Muscle of arm (tissue), 14 donors: ENCODE measurements at places on chromosomes 16 and 17. TPM values are rescaled to one million over a fixed set of nuclear protein-coding genes. Genes with fewer than 3 reads are reported as not detected.

The AGRP gene
- polyA plus RNA-seq: not detected

The CD300A gene
- 2.3 TPM for polyA plus RNA-seq

The CLDN6 gene
- 1.7 TPM for polyA plus RNA-seq

The HSD17B2 gene
- polyA plus RNA-seq: 0.24 TPM

The DNAH9 gene
- polyA plus RNA-seq: 0.76 TPM

The MEIOC gene
- 1.3 TPM for polyA plus RNA-seq

The SHISA6 gene
- polyA plus RNA-seq: 14.3 TPM

The KRTAP4-7 gene
- not detected for polyA plus RNA-seq

The NDUFAB1 gene
- 104 TPM for polyA plus RNA-seq

The MAFG gene
- 14.0 TPM for polyA plus RNA-seq

The PPP1R1B gene
- 15.9 TPM for polyA plus RNA-seq

The HBQ1 gene
- 0.72 TPM for polyA plus RNA-seq

The BPTF gene
- not detected for polyA plus RNA-seq

The C16orf89 gene
- polyA plus RNA-seq: not detected

The SERPINF2 gene
- 1.9 TPM for polyA plus RNA-seq

The TMEM100 gene
- polyA plus RNA-seq: 6.8 TPM

The IL34 gene
- 10.1 TPM for polyA plus RNA-seq

The TAT gene
- not detected for polyA plus RNA-seq

The ZNF785 gene
- not detected for polyA plus RNA-seq

The CORO7 gene
- polyA plus RNA-seq: 26.2 TPM

The KRTAP4-3 gene
- polyA plus RNA-seq: not detected

The GAS2L2 gene
- polyA plus RNA-seq: not detected

The CHTF8 gene
- polyA plus RNA-seq: 45.7 TPM

The C16orf95 gene
- polyA plus RNA-seq: not detected

The NXN gene
- polyA plus RNA-seq: 58.7 TPM

The KRTAP9-8 gene
- not detected for polyA plus RNA-seq

The MILR1 gene
- 3.4 TPM for polyA plus RNA-seq

The CBX4 gene
- polyA plus RNA-seq: 6.3 TPM

The NRN1L gene
- polyA plus RNA-seq: not detected

The SOX8 gene
- polyA plus RNA-seq: 39.8 TPM

The GPR142 gene
- not detected for polyA plus RNA-seq

The TOM1L2 gene
- 42.6 TPM for polyA plus RNA-seq

The YBX2 gene
- 2.5 TPM for polyA plus RNA-seq

The ALOX15B gene
- polyA plus RNA-seq: 0.31 TPM

The KRT33A gene
- polyA plus RNA-seq: not detected

The MYH1 gene
- polyA plus RNA-seq: 20.0 TPM

The CD300LB gene
- polyA plus RNA-seq: 0.21 TPM

The KRTAP17-1 gene
- not detected for polyA plus RNA-seq

The TMEM235 gene
- not detected for polyA plus RNA-seq

The TBC1D3E gene
- polyA plus RNA-seq: not detected

The NUPR1 gene
- 31.1 TPM for polyA plus RNA-seq

The EXOC3L1 gene
- 8.6 TPM for polyA plus RNA-seq

The POLR3E gene
- not detected for polyA plus RNA-seq

The COX10 gene
- not detected for polyA plus RNA-seq

The TBC1D26 gene
- 0.42 TPM for polyA plus RNA-seq

The CD300C gene
- polyA plus RNA-seq: not detected

The GPR139 gene
- not detected for polyA plus RNA-seq

The RNF213 gene
- polyA plus RNA-seq: 50.4 TPM

The CALB2 gene
- 0.57 TPM for polyA plus RNA-seq

The PRDM7 gene
- polyA plus RNA-seq: not detected

The P2RX5 gene
- 30.7 TPM for polyA plus RNA-seq

The MAPT gene
- polyA plus RNA-seq: 4.4 TPM

The PHOSPHO1 gene
- not detected for polyA plus RNA-seq

The KRT25 gene
- 0.33 TPM for polyA plus RNA-seq

The KRT20 gene
- 1.9 TPM for polyA plus RNA-seq
